Large intestine (tissue), 12 donors: ENCODE measurements at places on chromosomes 5 and 9. TPM values are rescaled to one million over a fixed set of nuclear protein-coding genes. Genes with fewer than 3 reads are reported as not detected.

DNA sequence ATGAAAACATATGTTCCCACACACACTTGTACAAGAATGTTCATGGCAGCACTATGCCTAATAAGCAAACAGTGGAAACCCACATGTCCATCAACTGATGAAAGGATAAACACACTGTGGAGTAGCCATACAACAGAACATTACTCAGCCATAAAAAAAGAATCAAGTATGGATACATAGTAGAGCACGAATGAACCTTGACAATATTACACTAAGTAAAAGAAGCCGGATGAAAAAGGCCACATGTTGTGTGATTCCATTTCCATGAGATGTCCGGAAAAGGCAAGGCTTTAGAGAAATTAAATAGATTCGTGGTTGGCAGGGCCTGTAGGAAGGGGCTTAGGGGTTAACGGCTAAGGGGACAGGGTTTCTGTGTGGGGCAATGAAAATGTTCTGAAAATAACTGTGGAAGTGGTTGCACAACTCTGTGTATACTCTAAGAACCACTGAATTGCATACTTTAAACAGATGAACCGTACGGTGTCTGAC, 51.4 kb downstream of the COL23A1 start:
- no peak for DNase-seq

- no peak for DNase-seq
Observed at GRCh38 chr5:153797484-153797883, 241.2 kb downstream of the FAM114A2 start.

DNA sequence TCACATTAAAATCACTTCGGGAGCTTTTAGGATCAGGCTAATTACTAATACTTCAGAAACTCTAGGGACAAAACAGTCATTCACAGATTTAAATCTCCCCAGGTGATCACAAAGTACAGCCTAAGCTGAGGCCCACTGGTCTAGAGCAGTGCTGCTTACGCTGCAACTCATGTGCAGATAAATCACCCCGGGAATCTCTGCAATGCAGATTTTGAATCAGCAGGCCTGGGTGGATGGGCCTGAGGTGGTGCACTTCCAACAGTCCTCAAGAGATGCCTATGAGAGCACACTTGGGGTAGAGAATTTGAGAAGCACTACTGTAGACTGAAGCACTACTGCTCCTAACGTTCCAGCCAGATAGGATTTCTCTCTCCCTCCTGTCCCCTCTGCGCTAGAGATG, 28.4 kb downstream of the CSF1R start:
- no peak for DNase-seq

- DNase-seq: peak; percentile 87
Observed at GRCh38 chr5:124806373-124807077, 60.1 kb upstream of the ZNF608 start.

GRCh38 chr5:135707302-135707701, 127.2 kb upstream of the SLC25A48 start:
- DNase-seq: no peak

KLHL3 gene
- polyA plus RNA-seq: 7.2 TPM

DNA sequence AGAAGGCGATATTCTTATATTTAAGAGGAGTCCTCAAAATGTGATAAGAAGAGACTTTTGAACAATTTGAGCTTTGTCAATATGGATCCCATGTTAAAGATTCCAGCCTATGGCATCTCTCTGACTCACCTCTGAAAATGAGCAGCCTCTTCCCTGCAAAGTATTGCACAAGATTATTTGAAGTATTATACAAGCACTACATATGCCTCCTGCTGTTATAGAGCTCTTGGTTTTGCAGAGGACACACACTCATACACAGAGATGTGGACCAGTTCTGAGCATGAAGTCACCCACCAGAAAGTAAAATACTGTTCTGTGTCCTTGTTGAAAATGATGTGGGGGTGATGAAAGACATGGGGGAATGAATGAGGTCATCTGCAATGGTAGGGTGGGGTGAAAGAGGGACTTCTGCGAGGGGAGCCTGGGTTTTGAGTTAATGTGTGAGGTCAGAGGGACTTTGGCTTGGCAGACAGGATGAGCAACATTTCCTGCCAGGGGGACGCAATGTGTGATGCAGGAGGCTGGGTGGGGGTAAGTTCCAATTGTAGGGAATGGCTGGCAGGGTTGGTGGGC, 25.8 kb downstream of the FBXL7 start:
- no peak for DNase-seq

IFNA4 gene
- not detected for polyA plus RNA-seq

WDR70 gene
- polyA plus RNA-seq: 27.7 TPM

CCDC183 gene
- polyA plus RNA-seq: 27.4 TPM

DNA sequence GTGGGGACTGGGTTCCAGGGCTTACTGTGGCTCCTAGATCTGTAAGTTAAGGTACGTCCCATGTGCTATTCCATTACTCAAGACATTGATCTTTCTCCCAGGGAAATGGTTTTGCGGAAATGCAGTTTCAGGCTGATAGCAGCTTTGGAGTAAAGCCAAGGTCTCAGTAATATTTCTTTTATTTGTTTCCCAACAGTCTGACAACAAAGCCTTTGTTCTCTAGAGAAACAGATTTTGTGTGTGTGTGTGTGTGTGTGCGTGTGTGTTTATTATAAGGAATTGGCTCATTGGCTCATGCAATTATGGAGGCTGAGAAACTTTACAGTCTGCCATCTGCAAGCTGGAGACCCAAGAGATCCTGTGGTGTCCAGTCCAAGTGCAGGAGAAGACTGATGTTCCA, 12.1 kb upstream of the POC5 start:
- DNase-seq: no peak

DNA sequence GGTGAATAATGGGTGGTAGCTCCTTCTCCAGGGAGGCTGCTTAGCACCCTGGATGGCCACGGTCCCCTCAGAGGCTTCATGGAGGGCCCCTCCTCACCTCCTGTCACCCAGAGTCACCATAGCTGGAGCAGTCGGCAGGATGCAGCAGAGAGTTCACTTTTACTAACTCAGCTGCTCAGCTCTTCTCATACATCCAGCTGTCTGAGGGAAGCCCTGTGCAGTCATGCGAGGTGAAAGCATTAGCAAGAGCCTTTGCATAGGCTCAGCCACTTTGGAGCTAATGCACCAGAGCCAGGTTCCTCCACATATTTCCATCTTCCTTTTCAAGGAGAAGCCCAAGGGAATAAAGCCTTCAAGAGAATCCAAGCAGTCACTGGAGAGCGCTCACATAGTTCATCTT, 499.2 kb downstream of the BNC2 start:
- DNase-seq: no peak

DNA sequence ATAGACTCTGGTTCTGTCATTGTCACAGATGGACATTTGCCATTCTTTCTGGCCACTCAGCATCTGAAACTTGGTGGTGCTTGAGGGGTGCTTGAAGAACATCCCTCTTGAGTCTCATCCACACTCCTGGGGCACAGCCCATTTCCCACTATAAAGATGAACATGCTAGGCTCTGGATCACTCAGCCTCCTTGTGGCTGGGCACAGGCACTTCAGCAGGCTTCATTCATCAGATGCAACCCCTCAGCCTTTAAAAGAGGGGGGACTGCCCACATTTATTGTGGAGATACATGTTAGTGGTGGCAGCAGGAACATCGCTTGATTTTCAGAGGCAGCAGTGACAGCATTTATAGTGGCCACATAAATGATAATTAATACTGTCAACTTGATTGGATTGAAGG, 124.7 kb upstream of the NIPBL start:
- no peak for DNase-seq

- DNase-seq: no peak
Observed at GRCh38 chr9:82488313-82489200, 500.0 kb downstream of the SPATA31D1 start.

DNA sequence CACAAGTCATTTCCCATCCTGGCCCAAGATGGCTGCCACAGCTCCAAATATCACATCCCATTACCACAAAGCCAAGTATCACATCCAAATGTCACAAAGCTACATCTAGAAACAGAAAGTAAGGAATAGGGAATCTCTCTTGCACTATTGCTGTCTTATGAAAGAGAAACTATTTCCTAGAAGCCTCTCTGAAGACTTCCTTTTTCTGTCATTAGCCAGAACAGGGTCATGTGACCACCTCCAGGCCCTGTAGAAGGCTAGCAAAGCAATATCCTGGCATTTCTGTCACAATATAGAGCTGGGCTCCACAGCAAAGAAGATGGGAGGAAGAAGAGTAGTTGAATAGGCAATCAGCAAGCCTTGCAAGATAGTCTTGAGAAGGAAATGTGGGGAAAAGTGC, 99.2 kb downstream of the SH3TC2 start:
- no peak for DNase-seq

DNA sequence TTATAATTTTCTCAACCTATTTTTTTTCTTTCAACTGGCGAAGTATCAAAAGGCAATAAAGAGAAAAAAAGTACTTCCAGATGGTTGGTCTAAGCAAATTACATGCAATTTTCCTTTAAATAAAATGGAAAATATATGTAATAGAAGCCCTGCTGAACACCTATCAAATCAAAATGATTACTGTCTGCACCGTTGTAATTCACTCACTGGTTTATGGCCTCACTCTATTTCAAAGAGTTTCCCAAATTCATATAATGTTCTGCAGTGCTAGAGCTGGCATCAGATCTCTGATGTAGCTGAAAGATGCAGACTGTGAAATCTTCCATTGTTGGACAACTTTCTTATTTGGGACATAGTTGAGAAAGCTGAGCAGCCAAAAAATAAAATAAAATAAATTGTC, 130.3 kb downstream of the SEMA5A start:
- DNase-seq: no peak

DNA sequence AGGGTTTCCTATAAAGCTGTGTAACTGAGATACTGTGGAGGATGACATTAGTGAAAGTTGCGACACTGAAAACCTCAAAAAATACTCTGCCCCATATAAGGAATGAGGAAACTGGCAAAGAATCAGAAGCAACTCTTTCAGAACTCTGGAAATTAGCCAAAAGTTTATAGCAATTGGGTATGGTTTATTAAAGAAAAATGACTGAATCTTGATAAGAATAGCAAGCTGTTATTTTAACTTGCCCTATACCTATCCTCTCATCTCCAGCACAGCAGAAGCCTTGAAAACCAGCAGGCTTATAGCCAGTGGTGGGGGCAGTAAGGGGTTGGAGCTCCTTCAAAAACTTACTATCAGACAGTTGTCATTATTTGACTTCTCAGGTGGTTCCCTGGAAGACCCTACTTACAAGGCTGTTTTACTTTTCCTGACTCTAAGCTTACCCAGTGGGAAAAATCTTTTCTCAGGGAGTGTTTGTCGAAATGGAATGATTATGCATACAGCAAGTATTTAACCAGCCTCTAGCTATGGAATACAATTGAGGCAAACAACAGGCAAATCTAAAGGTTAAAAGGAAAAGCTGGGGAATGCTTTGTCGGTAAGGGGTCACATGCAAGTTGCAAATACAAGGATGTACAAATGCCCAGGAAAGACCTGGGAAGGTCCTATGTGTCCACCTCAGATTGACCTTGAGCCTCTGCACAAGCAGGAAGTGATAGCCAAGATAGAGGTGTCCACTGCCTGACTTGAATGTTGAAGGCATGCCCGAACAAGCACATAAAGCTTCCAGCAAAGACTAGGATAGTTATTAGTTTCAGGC, 21.0 kb upstream of the FAM151B start:
- DNase-seq: no peak

DNA sequence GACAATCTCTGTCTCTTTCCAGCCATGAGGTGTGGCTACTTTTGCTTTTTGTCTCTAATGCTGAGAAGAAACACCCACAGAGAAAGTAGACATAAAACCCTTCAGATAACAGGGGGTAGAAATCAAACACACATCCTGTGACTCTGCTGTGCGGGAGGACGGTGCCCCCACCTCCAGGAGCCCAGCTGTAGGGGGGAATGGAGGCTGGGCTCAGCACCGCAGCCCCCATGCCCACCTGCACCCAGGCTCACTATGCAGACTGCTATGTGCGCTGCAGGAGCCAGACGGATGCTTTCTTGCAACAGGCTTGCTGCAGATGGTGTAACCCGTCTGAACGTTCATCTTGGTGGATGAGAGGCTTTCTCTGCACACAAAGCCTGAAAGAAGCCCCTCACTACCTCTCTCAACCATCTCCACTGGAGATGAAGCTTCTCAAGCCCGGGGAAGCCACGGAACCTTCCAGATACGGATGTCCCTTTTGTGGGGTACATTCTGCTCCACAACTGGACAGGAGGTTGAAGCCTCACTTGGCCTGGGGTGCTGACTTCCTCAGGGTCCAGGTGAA, 207.2 kb downstream of the GADD45G start:
- DNase-seq: no peak

DNA sequence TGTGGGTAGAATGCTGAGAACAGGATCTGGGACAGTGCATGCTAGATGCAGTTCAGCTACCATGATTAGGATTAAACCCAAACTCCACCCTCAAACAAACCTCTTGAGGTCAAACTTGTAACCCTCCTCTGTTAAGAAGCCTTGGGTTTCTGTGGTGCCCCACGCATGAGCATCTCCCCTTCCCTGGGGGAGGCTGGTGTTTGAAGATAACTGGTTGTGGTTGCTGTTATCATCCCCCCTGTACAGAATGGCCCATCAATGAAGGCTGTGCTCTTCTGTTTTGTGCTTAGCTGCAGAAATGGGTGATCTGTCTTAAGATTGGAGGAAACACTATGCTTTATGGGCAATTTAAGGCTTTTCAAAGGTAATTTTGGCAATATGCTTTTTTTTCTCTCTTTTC, 4.4 kb upstream of the DAB2IP start:
- DNase-seq: no peak

- DNase-seq: no peak
Observed at GRCh38 chr5:85030316-85031084, 645.8 kb upstream of the EDIL3 start.

DNA sequence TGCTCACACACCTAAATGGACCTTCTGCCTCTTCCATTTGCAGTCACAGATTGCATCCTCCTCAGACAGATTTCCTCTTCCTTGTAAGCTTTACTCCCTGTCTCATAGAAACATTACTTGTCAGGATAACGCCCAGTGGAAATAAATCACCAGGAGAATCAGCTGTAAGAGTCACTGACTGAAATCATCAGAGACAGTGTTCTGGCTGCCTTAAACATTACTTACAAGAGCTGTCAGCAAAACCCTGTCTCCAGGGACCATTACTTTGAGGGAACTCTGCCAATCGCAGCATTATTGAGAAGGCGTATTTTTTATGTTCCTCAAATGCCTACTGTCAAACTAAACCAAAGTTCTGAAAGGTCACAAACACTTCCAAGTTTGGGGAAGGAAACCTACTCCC, 5.9 kb downstream of the DPYSL3 start:
- DNase-seq: no peak

- DNase-seq: peak; percentile 13
Observed at GRCh38 chr5:77955577-77955976, 179.4 kb upstream of the TBCA start.
